ENCODE measurements at places on chromosomes 2 and 18. TPM values are rescaled to one million over a fixed set of nuclear protein-coding genes. Genes with fewer than 3 reads are reported as not detected.

FABP1 gene
- not detected for polyA plus RNA-seq

REG3G gene
- polyA plus RNA-seq = not detected

EIF2AK2 gene
- polyA plus RNA-seq = 35.9 TPM

KCNJ13 gene
- 0.21 TPM for polyA plus RNA-seq

SCYGR4 gene
- not detected for polyA plus RNA-seq
